ENCODE measurements at places on chromosomes 2 and 18.
A peak's percentile ranks its signal among the peaks of the same experiment; 100 is the strongest.

DNA sequence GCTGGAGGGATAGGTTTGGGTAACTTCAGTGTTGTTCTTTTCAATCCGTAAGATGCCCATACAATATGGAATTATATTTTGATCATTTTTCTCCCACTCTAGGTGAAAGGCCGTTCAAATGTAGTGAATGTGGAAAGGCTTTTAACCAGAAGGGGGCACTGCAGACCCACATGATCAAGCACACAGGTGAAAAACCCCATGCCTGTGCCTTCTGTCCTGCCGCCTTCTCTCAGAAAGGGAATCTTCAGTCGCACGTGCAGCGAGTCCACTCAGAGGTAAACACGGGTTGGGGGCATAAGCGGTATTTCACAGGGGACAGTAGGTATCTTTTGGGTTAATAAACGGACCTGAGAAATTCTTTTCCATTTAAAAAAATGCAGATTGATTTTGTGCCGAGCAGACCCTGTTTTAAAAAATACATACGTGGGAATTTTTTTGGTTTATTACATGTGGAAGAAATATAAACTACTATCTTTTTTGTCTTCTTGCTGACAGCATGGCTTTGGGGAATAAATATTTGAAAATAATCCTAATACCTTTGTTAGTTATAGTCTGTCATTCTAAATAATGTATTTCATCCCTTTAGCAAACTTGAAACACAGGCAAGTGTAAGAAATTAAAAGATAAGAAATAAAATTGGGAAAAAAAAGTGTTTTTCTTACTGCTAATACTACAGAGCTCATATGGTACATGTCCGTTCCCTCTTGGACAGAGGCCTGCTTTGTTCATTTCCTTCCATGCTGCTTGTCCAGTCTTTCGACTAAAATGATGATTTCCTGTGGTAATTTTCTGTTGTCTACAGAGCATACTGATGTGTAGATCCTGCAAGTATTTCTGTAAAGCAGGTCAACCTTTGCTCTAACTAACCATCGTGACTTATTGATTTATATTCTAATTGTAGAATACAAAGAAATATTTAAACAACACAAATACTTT lies 53.3 kb downstream of the ZNF236 start:
- DNase-seq = peak; percentile 16

- DNase-seq = no peak
Measured at GRCh38 chr2:12495247-12495868, 221.4 kb upstream of the TRIB2 start.

DNA sequence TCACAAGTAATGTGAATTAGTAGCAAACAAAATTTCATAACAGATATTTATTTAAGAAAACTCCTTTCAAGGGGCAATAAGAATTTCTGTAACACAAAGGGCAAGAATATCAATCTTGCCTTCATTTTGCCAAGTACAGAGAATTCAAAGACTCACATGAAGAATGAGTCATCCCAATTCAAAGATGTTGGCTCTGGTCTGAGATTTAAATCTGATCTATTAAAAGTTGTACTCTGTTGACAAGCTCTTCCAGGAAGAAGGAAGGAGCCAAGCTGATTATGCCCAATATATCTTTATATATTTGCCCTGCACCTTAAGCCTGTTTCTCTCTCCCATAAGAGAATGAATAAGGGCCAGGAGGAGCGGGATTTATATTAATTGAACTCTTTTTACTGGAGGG lies 55.9 kb upstream of the RPE start:
- no peak for DNase-seq

DNA sequence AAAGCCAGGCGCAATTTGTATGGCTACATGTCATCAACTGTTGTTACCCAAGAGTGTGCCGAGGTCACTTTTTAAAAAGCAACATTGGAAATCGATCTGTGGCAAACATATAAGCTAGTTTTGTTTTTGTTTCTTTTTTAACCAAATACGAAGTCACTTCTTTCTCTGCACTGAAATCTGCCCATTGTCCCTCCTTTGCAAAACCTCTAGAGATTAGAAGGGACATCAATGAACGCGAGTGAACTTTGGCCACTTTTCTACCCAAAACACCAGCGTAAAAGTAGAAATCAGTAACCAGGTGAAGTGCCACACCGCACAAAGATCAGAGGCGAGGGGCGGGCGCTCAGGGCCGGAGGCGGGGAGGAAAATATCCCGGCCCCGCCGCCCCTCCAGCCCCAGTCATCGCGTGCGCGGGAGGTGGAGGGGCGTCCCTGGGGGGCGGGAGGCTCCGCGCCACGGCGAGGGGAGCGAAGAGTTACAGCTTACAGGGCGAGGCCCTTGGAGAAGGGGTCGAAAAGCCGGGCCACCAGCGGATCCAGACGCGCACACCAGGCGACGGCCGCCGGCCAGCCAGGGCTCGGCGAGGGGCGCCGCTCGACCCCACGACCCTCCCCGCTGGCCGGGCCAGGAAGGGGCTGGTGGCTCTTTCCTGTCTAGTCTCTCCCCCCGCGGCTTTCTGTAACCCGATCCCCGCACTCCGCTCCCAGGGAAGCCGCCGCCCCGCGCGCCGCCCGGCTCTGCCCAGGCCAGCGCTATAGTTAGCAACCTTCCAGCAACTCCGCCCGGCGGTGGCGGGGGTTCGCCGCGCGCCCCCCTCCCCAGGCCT lies 993 bp downstream of the RBMS1 start:
- DNase-seq = peak; percentile 36

- no peak for DNase-seq
Measured at GRCh38 chr2:68775272-68775842, 40.7 kb downstream of the ARHGAP25 start.

GRCh38 chr2:181784556-181784955 lies 104.2 kb upstream of the NEUROD1 start:
- no peak for DNase-seq

GRCh38 chr2:152086231-152086630 lies 12.6 kb downstream of the CACNB4 start:
- no peak for DNase-seq

DNA sequence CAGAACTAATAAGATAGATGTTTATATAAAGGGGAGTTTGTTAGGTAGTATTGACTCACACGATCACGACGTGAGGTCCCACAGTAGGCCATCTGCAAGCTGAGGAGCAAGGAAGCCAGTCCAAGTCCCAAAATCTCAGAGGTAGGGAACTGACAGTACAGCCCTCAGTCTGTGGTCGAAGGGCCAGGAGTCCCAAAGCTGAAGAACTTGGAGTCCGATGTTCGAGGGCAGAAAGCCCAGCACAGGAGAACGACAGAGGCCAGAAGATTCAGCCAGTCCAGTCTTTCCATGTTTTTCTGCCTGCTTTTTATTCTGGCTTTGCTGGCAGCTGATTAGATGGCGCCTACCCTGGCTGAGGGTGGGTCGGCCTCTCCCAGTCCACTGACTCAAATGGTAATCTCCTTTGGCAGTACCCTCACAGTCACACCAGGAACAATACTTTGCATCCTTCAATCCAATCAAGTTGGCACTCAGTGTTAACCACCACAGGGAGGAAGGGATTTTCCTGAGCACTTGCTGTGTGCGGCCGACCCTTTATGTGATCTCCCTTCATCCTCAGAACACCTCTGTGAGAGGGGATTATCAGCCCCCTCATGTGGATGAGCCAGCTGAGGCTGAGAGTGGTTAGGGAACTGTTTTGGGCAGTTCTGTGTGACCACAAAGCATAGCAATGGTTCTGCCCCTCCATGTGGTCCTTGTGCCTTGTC lies 78.3 kb downstream of the RNF144A start:
- no peak for DNase-seq

DNA sequence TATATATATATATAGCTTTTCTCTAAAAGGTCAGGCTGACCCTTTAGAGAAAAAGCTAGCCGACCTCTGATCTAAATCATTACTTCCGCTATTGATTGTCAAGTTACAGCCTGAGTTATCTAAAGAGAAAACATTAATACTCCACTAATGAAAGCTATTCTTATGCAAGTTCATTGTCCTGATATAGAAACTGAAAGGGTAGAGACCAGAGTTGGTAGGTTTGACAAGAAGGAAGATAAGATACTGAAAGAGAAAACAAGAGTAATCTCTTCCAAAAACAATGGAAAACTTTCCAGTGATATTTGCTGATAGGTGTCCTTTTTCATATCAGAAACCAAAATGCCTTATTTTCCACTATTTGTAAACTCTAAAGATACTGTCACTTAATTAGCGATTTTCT lies 62.8 kb upstream of the SLC39A10 start:
- no peak for DNase-seq

DNA sequence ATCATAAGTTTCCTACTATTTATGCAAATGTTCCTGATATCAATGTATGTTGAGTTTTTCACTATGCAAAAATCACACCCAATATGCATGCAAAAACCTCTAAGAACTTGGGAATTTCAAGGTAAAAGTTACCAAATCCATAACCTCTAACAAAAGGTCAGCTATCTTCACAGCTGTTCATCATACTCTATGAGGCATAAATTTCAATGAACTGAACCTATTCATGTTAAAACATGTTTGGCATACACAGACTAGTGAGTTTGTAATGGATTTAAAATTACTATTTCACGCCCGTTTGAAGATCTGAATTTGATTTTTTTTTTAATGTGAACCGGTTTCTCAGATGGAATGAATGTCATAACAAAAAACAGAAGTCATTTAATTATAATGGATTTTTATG lies 100.2 kb downstream of the ATAD2B start:
- DNase-seq = no peak

- peak; percentile 36 for DNase-seq
Measured at GRCh38 chr18:62485684-62486083, 37.1 kb upstream of the ZCCHC2 start.

- no peak for DNase-seq
Measured at GRCh38 chr2:216644842-216645635, 11.8 kb downstream of the IGFBP2 start.

- no peak for DNase-seq
Measured at GRCh38 chr2:144560251-144560650, 40.3 kb upstream of the ZEB2 start.

DNA sequence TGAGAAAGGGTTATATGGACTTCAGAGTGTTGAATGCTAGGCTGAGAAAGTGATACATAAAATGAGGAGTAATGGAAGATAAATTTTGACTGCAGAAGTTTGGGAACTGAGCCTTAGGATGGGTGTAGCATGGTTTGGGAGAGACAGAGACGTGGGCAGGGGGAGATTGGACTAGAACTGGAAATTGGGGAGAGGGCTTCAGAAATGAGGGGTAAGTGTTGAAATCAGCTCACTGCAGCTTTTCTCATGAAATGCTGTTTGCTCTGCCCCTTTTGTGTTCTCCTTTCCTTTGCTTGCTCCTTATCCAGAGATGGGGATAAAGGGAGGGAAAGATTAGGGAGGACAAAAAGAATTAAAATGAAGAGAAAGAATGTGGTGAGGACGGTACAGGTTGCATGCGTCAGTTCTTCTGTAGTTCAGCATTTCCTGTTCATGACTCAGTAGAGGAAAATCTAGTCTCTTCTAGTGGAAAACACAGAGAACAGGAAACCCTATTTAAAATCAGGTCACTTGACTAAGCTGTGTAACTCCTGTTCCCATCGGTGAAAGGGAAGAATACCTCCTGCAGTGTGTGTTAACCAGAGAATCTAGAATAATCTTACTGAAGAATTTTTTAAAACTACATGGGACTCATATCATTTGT lies 105.6 kb downstream of the CRIM1 start:
- DNase-seq = no peak

GRCh38 chr2:235910067-235910466 lies 258.1 kb downstream of the GBX2 start:
- DNase-seq = no peak

DNA sequence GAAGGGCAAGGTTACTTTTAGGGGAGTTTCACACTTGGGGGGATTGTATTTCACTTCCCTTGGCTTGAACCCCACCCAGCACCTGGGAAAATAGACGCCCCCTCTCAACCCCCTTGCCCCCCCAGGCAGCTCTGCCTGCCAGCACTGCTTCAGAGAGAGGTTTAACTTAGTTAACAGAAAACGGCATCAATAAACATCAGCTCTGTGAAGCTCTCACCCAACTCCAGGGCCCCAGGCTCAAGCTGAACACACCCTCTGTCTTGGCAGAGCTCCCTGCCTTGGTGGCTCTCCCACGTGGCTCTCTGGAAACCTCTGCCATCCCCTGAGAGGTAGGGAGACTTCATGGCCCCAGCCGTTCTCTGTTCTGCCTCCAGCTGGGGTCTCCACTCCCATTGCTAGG lies 244.1 kb downstream of the ACKR3 start:
- DNase-seq = no peak

DNA sequence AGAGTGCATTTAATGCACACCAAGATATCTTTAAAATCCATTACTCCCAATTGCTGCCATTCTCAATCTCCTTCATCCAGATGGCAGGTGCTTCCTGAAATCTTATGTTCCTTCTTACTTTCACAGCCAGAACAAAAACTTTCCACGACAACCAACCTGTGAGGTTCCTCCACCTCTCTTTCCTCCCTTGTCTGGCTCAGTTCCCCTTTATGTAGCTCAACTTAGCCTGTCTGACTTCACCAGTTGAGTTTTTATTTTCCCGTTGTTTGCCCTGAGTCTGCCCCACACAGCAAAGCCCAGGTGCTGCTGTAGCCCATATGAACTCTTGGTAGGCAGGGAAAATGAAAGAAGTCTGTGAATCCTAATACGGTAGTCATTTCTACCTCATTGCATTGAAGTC lies 112.5 kb downstream of the MREG start:
- DNase-seq = no peak

DNA sequence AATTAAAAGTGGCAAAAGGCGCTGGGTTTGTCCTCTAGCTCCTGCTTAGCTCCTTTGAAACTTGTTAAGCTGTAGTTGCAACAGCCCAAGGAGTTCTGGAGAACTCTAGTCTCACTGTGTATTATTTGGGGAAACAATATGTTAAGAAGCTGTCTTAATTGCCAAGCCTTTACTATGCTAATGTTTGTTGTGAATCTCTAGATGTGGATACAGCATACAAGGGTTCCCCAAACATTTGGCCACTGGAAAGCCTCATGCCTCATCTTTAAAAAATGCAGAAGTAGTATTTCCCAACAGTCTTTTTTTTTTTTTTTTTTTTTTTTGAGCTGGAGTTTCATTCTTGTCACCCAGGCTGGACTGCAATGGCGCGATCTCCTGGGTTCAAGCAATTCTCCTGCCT lies 236.7 kb downstream of the PRKCE start:
- no peak for DNase-seq

GRCh38 chr18:27483276-27483675 lies 298.2 kb upstream of the CHST9 start:
- DNase-seq = no peak

GRCh38 chr2:14126846-14127245 lies 505.7 kb upstream of the LRATD1 start:
- no peak for DNase-seq

DNA sequence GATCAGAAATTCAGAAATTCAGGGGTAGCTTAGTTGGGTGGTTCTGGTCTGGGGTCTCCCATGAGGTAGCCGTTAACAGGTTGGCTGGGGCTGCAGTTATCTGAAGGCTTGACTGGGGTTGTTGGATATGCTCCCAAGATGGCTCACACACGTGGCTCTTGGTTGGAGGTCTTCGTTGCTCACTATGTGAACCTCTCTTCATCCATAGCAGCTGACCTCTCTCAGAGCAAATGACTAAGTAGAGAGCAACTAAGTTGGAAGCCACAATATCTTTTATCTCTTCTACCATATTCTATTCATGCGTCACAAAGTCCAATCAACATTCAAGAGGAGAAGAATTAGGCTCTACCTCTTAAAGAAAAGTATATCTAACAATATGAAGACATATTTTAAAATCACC lies 38.7 kb upstream of the SERTAD2 start:
- no peak for DNase-seq

Data from NCI-H774 (cell line).